ENCODE measurements at places on chromosomes 7 and 10. TPM values are rescaled to one million over a fixed set of nuclear protein-coding genes. Genes with fewer than 3 reads are reported as not detected.

SLC29A4 gene
- total RNA-seq = 4.9 TPM

GRCh38 chr7:29955799-29956486 is 33.7 kb downstream of the SCRN1 start:
- no peak for DNase-seq

SLC18A3 gene
- not detected for total RNA-seq

PLEKHA1 gene
- total RNA-seq = 40.2 TPM

FANK1 gene
- 3.1 TPM for total RNA-seq

FFAR4 gene
- total RNA-seq = 1.6 TPM

- peak; percentile 51 for DNase-seq
Observed at GRCh38 chr10:33975481-33975880, 641.0 kb upstream of the NRP1 start.

- DNase-seq = no peak
Observed at GRCh38 chr7:94064541-94065191, 60.5 kb upstream of the BET1 start.

- no peak for DNase-seq
Observed at GRCh38 chr10:79292026-79292766, 55.1 kb upstream of the PPIF start.

DNA sequence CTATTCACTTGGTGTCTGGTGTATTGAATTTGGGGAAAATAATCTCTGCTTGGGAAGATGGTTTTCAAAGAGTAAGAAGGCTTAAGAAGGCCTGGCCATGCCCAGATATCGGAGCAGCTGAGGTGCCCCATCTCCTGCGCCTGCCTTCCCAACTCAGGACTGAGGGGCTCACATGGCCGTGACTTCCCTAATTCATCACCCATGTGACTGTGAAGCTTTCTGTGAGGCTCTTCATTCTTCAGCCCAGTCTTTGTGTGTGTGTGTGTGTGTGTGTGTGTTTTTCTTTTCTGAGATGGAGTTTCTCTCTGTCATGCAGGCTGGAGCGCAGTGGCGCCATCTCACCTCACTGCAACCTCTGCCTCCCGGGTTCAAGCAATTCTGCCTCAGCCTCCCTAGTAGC is 53.2 kb downstream of the PROSER2 start:
- DNase-seq = no peak

DNA sequence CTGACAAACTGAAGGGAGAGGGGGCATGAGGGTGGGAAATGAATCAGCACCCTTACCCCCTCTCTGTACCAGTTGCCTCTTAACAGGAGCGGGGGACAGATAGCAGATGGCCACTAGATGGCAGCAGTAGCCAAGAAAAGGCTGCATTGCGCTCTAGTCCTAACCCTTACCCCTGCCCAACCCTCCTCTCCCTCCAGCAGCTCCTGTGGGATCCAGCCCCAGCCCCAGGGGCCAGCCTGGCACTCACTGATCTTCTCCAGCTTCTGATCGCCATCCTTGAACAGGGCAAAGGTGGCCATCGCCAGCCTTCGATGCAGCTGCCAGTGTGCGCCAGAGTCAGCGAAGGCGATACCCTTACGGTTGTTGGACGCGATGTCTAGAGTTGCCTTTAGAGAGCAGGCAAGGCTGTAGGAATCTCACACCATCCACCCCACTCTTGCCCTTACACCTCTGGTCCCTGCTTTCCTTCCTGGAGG is 2.2 kb downstream of the CYP17A1 start:
- DNase-seq = peak; percentile 20

MYPN gene
- total RNA-seq = 9.4 TPM

GRCh38 chr10:48604991-48605508 is at the start of gene ARHGAP22:
TSS of gene ARHGAP22 (minus strand) at chr10:48605073. CDS start at chr10:48604796, 277 bp downstream.
- DNase-seq = no peak

DNA sequence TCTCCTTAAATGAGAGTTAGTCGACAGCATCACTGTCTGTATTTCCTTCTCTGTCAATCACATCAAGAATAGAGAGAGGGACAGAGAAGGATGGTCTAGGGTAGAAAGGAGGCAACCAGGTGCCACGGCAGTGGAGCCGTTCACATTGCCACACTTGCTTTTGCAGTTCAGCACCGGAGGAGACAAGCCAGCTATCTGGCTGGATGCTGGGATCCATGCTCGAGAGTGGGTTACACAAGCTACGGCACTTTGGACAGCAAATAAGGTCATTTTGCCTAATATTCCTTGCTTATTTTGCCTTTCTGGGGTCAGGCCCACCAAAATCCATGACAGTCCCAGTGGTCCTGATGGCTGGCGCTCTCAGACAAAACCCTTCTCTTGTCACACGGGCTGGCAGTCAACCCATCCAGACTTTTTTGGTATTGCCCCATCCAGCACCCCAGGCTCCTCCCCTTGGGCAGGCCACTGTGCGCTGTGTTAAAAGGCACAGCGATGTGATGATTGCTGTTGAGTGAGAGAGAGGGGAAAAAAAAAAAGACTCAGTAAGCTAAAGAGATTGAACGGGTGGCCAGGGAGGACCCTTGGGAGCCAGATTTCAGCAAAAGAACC is 8.4 kb downstream of the CPA2 start:
- peak; percentile 29 for DNase-seq

GRCh38 chr7:366161-366803 is 76.3 kb downstream of the FOXL3 start:
- DNase-seq = peak; percentile 21

DNA sequence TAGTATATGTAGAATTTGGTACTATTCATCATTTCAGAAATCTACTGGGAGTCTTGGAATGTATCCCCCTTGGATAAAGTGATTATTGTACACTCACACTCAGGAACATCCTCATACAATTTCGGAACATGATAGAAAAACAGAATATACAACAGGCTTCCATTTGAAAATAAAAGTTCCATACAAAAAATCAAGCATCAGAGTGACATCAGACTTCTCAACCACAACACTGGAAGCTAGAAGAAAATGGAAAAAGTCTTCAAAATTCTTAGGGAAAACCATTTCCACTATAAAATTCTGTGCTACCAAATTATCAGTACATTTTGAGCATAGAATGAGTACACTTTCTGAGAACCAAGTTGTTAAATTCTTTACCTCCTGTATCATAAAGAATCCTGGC is 8.8 kb downstream of the LYZL1 start:
- no peak for DNase-seq

- DNase-seq = no peak
Observed at GRCh38 chr10:117164592-117165537, 26.8 kb upstream of the VAX1 start.

UPK3BL2 gene
- total RNA-seq = 16.2 TPM

LBX1 gene
- total RNA-seq = 0.20 TPM

DNA sequence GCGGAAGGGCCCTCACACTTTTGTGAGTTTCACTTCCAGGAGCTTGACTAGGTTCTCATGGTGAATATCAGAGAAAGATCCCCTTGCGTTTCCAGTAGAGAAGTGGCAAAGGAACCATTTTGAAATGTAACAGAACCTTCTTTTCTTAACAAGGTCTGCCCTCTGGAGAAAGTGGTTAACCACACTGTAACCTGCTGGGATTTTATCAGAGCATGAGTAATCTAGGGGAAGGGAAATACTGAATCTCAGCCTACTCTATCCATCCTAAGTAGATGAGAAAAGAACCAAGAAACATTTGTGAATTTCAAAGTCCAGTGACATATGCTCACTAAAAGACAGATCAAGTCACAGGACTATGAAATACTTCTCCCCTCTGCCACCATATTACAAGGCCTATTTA is 235.5 kb downstream of the ZEB1 start:
- no peak for DNase-seq

COL28A1 gene
- 9.0 TPM for total RNA-seq

KAZALD1 gene
- 17.7 TPM for total RNA-seq

DNA sequence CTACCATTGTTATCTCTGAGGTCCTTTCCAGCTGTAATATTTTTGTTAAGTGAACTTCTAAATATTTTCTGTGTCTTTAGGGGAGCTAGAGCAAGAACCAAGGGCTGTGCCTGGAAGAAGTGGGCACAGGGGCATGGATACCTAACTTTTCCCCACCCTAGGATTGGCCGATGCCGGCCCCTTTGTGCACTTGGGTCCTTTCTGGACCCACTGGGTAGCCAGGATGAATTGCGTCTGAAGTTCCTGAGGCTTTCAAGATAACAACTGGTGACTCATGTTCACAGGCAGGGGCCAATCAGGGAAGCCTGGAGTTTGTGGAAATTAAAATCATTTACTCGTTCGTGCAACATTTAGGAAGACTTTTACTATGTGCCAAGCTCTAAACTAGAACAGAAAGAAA is 758 bp downstream of the DPCD start:
- DNase-seq = no peak

PRSS58 gene
- not detected for total RNA-seq

DNA sequence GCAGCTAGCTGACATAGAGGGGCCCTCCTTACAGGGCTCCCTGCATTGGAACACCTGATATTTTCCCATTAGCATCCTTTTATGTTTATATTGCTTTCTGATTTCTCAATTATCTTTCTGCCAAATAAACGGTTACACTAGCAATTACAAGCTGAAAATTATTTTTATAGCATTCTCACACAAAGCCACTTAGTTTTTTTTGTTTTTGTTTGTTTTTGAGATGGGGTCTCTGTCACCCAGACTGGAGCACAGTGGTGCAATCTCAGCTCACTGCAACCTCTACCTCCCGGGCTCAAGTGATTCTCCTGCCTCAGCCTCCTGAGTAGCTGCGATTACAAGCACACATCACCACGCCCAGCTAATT is 9.9 kb upstream of the ZC3HAV1 start:
- no peak for DNase-seq

Data from skin of body (tissue), 3 donors.